Activated CD4-positive, alpha-beta memory T cell treated with anti-CD3 and anti-CD28 coated beads for 36 hours (primary cell): ENCODE measurements at places on chromosomes 6 and 20. TPM values are rescaled to one million over a fixed set of nuclear protein-coding genes. Genes with fewer than 3 reads are reported as not detected.

GRCh38 chr6:110410511-110410910 is 4.9 kb downstream of the DDO start:
- H3K4me1 ChIP-seq: no peaks in the 10 kb centered on the region
- H3K4me3 ChIP-seq: no peak overlapping the region
- DNase-seq: no peak
- no peaks in the 10 kb centered on the region for H3K36me3 ChIP-seq
- H3K27me3 ChIP-seq: peaks cover 1% of the 10 kb centered on the region

DNA sequence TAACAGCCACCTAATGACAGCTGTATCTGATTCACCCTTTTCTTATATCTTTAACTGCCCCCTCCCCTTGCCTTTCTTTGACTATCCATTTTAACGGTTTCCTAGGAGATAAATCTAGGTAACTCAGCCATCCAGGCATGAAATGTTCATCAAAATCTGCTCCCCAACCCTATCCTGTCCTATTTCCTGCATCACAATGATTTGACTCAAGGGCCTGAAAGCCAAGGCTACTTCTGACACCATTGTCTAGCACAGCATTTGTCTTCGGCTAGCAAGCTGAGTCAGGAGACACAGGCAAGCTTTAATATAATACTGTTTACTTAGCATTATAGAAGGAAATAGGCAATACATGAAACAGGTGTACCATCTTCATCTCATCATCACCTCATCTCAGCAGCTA is 31.6 kb upstream of the MANEA start:
- H3K27me3 ChIP-seq: peaks cover 2% of the 10 kb centered on the region
- H3K4me1 ChIP-seq: no peaks in the 10 kb centered on the region
- H3K27ac ChIP-seq: no peak overlapping the region
- H3K36me3 ChIP-seq: no peaks in the 10 kb centered on the region
- no peak for DNase-seq

DNA sequence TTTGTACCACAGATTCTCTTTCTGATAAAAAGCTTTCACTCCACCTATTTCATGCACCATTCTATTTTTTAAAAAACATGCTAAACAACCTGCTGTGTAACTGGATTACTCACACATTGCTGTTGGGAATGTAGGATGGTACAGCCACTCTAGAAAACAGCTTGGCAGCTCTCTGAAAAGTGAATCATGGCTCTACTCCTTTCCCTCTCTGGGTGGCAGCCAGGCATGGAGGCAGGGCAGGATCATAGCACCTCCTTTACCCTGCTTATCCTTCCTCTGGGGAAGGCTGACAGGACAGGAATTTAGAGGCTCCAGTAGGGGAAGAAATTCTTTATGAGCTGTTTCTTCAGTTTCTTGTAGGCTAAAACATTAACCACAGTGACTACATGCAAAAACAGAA is 6.7 kb upstream of the VNN2 start:
- no peaks in the 10 kb centered on the region for H3K27me3 ChIP-seq

STMND1 gene
- not detected for total RNA-seq

TMC2 gene
- total RNA-seq: not detected

DNA sequence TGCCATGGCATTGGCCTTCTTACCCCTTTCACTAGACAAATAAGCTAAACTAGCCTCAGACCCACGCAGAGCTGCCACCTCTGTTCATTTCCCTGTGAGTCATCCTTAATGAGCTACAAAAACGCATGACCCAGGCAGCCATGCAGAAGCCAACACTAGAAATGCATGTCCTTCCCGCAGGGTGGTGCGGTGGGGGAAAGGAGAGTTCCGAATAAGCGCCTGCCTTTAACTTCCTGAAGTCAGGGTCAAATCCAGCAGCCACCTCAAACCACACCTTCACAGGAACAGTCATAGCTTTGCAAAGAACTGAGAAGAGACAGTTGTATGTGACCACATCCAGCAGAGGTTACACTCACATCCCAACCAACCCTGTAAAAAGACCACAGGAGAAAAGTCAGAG is 40.4 kb downstream of the IRF4 start:
- H3K4me3 ChIP-seq: no peak overlapping the region
- peaks cover 79% of the 10 kb centered on the region for H3K4me1 ChIP-seq
- H3K27me3 ChIP-seq: no peaks in the 10 kb centered on the region
- H3K27ac ChIP-seq: peak overlapping the region; percentile 79
- peak; percentile 91 for DNase-seq

- no peak for DNase-seq
- no peaks in the 10 kb centered on the region for H3K27me3 ChIP-seq
- H3K27ac ChIP-seq: no peak overlapping the region
- no peak overlapping the region for H3K4me3 ChIP-seq
- H3K4me1 ChIP-seq: peaks cover 49% of the 10 kb centered on the region
Observed at GRCh38 chr20:3996399-3996798, 19.0 kb downstream of the RNF24 start.

GRCh38 chr6:10359581-10359980 is 55.3 kb downstream of the TFAP2A start:
- peaks cover 7% of the 10 kb centered on the region for H3K27me3 ChIP-seq
- peaks cover 4% of the 10 kb centered on the region for H3K4me1 ChIP-seq
- H3K36me3 ChIP-seq: no peaks in the 10 kb centered on the region
- H3K4me3 ChIP-seq: no peak overlapping the region
- H3K27ac ChIP-seq: no peak overlapping the region

GRCh38 chr6:51495610-51496396 is 591.6 kb downstream of the PKHD1 start:
- DNase-seq: no peak
- no peak overlapping the region for H3K27ac ChIP-seq
- H3K4me3 ChIP-seq: no peak overlapping the region
- H3K36me3 ChIP-seq: no peaks in the 10 kb centered on the region
- no peaks in the 10 kb centered on the region for H3K27me3 ChIP-seq

GRCh38 chr6:11044712-11045167 is 635 bp upstream of the ELOVL2 start:
- H3K4me1 ChIP-seq: peaks cover 14% of the 10 kb centered on the region
- peak overlapping the region; percentile 63 for H3K4me3 ChIP-seq
- DNase-seq: no peak
- peaks cover 52% of the 10 kb centered on the region for H3K27me3 ChIP-seq
- no peaks in the 10 kb centered on the region for H3K36me3 ChIP-seq
- no peak overlapping the region for H3K27ac ChIP-seq

DNA sequence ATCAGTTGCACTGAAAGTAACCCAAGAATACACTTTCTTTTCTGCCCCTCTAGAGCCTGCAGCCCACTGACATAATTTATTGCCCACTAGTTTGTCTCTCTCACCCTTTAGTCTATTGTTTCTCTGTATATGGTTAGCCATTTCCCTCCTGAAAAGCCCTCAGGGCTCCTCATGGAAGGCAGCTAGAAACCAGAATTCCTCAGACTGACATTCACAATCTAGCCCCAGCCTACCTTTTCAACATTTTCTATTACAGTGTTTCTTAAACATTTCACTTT is 21.4 kb upstream of the PAQR8 start:
- no peak for DNase-seq
- peaks cover 32% of the 10 kb centered on the region for H3K4me1 ChIP-seq
- no peaks in the 10 kb centered on the region for H3K36me3 ChIP-seq
- H3K27me3 ChIP-seq: no peaks in the 10 kb centered on the region
- H3K27ac ChIP-seq: no peak overlapping the region
